Daoy (cell line): ENCODE measurements at places on chromosomes 4 and X. TPM values are rescaled to one million over a fixed set of nuclear protein-coding genes. Genes with fewer than 3 reads are reported as not detected.

DNA sequence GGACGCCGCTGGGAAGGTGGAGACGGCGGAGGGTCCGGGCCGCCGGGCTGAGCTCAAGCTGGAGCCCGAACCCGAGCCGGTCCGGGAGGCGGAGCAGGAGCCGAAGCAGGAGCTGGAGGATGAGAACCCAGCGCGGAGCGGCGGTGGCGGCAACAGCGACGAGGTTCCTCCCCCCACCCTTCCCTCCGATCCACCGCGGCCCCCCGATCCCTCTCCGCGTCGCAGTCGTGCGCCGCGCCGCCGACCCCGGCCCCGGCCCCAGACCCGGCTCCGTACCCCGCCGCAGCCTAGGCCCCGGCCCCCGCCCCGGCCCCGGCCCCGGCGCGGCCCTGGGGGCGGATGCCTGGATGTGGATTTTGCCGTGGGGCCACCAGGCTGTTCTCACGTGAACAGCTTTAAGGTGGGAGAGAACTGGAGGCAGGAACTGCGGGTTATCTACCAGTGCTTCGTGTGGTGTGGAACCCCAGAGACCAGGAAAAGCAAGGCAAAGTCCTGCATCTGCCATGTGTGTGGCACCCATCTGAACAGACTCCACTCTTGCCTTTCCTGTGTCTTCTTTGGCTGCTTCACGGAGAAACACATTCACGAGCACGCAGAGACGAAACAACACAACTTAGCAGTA is 483 bp downstream of the USP27X start:
- no peak for DNase-seq

The RPS3A gene
- 3,063 and 3,525 TPM in 2 replicates for total RNA-seq

DNA sequence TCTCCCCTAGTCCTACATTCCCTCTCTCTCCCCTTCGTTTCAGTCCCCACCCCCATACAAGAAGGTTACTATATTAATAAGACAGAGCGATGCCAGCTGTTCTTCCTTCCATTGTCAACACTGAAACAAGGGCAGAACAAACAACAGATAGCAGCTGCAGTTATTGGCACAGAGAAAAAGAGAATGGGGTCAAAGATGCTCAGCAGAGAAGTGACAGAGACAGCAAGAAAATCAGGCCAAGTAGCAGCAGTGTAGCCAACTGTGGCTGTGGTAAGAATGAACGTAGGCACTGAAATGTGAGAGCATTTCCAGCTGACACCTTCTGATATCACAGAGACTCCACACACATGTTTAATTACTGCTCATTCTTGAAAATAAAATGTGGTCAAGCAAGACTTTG is 641.8 kb downstream of the FSTL5 start:
- no peak for DNase-seq

The HTN3 gene
- total RNA-seq: not detected in 2 replicates

The OPN1MW gene
- total RNA-seq: not detected in 2 replicates

The JAKMIP1 gene
- 0.40 and 1.3 TPM in 2 replicates for total RNA-seq

- DNase-seq: no peak
Observed at GRCh38 chr4:145625677-145626622, 6.8 kb downstream of the MMAA start.

DNA sequence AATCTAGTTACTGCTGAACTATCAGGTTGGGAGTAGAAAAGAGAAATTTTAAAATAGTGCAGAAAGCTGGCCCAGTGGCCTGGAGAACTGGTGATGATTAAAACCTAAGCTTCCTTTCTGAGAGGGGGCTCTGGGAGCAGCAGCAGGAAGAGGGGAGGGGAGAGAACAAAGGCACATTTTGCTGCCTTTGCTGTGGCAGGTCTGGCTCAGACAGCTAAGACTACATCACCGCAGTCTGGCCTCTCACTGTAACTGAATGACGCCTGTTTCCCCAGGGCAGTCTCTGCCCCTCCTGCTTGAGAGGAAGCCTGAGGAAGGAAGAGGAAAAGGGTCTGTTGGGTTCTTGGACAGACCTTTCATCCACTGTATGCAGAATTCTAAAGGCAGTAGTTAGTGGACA is 148.5 kb downstream of the FRAS1 start:
- DNase-seq: no peak

The APLN gene
- 0.34 and 1.1 TPM in 2 replicates for total RNA-seq

- no peak for DNase-seq
Observed at GRCh38 chr4:20106921-20107320, 144.8 kb upstream of the SLIT2 start.

GRCh38 chr4:116122124-116122523 is 963.3 kb downstream of the TRAM1L1 start:
- peak; percentile 55 for DNase-seq

GRCh38 chr4:71383984-71384383 is 45.2 kb downstream of the SLC4A4 start:
- no peak for DNase-seq

The TRPC3 gene
- 1.1 and 1.3 TPM in 2 replicates for total RNA-seq

DNA sequence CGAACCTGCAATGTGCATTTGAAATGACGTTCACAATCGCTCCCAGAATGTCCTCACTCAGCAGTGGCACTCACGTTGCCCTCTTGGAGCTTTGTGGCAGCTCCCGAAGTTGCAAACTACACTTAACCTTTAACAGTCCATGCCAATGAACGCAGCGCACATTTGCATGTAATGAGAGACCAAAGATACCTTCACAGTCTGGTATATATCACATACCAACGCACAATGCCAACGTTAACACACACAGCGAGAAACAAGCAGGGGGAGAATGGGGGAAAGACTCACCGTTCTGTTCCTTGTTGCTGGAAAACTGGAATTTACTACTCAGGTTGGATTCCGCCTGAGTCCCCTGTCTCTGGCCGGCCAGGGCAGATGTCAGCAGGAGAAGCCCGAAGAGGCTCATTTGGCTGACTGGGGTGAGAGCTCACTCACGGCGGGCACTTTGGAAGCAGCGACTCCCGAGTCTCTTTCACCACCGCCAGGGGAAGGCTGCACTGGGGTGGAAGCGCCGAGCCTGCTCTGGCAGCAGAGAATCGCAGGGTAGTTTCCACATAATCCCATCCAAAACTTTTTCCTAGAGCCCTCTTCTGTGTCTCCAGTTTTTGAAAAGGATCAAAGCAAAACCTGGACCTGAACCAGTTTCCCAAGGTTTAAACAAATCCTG is 966 bp downstream of the PDGFC start:
- peak; percentile 56 for DNase-seq

DNA sequence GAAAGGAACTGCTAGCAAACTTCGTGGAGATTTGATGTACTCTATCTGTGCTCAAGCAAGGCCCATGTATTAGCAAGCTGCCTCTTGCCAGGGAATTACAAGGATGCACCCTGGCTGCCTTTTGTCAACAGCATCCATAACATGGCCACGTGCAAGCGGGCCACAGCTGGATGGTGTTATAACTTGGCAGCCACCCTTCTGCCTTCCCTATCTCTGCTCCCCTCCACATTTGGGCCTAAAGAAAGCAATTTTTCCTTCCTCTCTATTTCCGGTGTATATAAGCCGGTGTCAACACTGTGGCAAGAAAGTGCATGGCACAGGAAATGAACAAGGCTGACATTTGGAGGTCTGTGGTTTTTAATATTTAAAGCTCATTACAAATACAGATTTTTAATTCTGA is 94.8 kb downstream of the CLNK start:
- no peak for DNase-seq

- DNase-seq: no peak
Observed at GRCh38 chrX:629230-630006, 1.2 kb upstream of the SHOX start.

DNA sequence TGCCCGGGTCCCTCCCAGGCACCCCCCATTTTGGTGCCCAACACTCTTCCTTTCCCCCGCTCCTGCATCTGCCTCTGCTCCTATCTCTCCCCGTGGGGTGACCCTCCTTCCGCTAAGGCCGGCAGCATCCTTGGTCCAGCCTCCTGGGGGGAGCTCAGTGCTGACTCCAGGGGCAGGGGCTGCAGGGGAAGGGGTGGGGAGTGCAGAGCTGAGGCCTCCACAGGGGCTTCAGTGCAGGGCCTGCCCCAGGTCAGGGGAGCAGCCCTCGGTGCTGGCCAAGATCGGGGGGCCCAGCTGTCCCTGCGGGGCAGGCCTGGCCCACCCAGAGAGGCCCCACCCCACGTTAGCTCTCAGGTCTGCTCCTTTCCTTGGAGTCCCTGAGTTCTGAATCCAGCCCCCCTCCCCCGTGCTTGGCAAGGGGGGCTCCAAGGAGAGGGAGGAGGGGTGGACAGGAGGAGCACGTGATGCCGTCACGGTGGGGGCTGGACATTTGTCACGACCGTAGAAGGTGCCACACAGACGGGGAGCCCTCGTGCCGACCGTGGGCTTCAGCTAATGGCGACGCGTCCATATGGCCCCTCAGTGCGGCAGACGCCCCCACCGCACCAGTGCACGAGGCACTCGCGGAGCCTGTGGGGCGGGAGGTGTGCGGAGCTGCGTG is 63.5 kb upstream of the ADRA2C start:
- no peak for DNase-seq

The GABRB1 gene
- 3.3 TPM in 1 of 2 replicates, not detected in the other for total RNA-seq

The TSPAN5 gene
- 13.4 and 13.6 TPM in 2 replicates for total RNA-seq

DNA sequence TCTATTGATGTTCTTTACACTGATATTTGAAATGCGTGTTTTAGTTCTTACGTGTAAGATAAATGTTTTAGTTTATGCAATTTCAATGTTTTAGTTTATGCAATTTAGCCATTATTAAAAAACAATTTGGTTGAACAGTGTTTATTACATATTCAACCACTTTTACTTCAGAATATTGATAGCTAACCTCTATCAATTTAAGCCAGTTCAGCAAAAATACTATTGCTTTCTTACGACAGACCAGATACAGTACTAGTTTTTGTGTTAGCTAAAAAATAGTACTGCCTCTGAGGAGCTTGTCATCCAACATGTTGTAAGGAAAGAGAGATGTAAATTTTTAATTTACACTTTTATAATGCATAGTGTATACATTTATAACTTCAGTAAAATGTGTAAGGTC is 361.7 kb upstream of the FAT1 start:
- DNase-seq: no peak

GRCh38 chr4:40524366-40525041 is 105.2 kb downstream of the RBM47 start:
- no peak for DNase-seq

The EREG gene
- 0.06 and 0.54 TPM in 2 replicates for total RNA-seq

- no peak for DNase-seq
Observed at GRCh38 chr4:53697016-53697685, 105.9 kb upstream of the LNX1 start.

DNA sequence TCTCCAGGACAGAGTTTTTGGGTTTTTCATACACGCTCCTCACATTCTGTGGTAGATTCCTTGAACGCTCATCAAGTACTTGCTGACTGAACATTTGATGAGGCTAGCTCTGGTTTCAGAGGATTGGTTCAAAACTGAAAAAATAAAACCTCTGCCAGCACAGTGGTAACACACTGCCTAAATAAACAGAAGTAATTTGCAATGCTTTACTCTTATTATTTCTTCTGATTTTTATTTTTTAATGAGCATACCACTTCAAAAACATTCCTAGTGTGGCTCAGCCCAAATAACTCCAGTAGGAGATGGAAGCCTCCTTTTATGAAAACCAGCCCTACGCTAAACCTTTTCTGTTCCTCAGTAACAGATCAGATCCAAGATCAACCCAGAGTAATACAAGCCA is 72.0 kb upstream of the INTU start:
- DNase-seq: no peak

GRCh38 chrX:40883021-40883619 is 147.8 kb upstream of the MED14 start:
- DNase-seq: no peak

The CLDN22 gene
- total RNA-seq: not detected in 2 replicates

- peak; percentile 5 for DNase-seq
Observed at GRCh38 chr4:68368691-68369131, 18.8 kb upstream of the YTHDC1 start.

- DNase-seq: peak; percentile 6
Observed at GRCh38 chr4:61493470-61493869, 293.3 kb downstream of the ADGRL3 start.

The PAGE2B gene
- 2.3 TPM in 1 of 2 replicates, not detected in the other for total RNA-seq

DNA sequence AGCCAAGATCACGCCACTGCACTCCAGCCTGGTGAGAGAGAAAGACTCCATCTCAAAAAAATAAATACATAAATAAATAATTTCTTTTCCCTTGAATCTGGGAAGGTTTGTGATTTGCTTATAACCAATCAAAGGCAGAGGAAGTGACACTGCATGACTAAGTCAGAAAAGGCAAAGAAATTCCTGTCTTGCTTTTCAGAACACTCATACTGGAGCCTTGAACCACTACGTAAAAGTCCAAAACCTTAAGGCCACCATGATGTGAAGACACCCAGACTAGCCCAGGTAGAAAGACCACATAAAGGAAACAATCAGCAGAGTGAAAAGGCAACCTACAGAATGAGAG is 36.6 kb downstream of the TMEM156 start:
- DNase-seq: peak; percentile 20

The CXCL1 gene
- 16.7 and 21.4 TPM in 2 replicates for total RNA-seq

GRCh38 chrX:106954041-106954440 is 33.8 kb downstream of the CLDN2 start:
- DNase-seq: no peak

DNA sequence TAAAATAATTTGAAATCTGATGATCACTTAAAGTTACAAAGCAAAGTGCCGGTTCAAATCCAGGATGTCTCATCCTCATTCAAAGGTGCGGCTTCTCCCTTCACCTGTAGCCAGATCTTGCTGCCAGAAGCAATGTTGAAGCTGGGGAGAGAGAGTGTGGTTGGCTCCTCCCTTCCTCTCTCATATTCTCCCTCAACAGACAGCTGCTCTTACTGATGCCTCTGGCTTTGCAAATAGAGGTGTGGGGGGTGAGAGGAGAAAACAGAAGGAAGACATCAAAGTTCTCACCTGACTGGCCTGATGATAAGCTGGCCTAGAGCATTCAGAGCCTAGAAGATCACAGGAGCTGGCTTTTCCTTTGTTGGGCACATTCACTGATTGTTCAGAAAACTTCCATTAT is 28.3 kb upstream of the BTC start:
- no peak for DNase-seq

The GPR50 gene
- not detected in 2 replicates for total RNA-seq
